ENCODE measurements at places on chromosomes 3 and 15. TPM values are rescaled to one million over a fixed set of nuclear protein-coding genes. Genes with fewer than 3 reads are reported as not detected.

LDHAL6B gene
- not detected for total RNA-seq

RETNLB gene
- total RNA-seq = not detected

DNA sequence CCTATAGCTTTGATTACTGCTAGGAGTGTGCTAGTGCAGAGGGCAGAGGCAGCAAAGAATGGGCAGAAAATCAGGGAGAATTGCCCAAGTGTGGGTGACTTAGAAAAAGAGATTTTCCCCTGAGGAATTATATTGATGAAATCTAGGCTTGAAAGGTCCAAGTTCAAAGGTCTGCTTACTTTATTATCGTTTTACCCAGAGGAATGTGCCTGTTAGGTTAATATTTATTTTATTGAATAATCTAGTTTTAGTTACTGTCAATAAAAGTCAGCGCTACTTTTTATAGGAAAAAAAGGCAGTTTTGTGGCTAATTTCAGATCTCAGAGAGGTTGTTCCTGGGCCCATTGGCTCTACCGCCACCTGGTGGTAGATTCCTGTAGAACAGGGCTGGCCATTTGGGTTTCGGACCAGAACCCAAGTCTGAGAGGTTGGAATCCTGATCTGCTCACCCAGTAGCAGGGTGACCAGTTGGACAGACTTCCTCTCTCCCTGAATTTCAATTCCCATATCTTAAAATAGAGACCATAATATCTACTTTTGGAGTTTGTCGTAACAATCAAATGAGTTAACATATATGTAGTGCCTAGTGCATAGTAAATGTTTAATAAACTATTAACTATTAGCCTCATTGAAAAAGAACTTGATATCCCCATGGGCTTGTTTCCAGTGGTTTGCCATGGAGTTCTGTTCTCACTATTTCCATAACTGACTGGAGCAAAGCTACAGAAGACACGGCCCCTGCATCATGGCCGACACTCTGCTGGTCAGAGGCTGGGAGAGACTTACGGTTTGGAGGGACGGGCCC is 62.7 kb upstream of the ZNF148 start:
- peak; percentile 70 for DNase-seq

- peak; percentile 50 for DNase-seq
Measured at GRCh38 chr3:115512565-115513415, 110.5 kb upstream of the GAP43 start.

PRR23A gene
- not detected for total RNA-seq

DNA sequence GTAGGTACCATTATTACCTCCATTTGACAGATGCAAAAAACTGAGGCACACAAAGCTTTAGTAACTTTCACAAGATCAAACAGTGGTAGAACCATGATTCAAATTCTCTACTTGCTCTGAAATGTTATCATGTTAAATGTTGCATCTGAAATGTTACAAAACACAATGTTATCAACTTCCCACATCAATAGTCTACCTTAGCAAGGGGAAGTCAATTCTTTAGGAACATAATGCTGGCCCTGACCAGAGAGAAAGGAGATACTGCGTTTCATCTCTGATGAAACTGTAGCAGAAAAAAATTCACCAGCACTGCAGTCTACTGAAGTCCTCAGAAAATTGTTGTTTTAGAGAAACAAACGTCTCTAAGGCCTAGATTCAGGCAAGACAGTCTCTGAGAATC is 174.1 kb downstream of the SATB1 start:
- no peak for DNase-seq

- no peak for DNase-seq
Measured at GRCh38 chr3:126017362-126017761, 48.4 kb downstream of the ROPN1B start.

GRCh38 chr15:77839970-77840905 is 207.5 kb upstream of the LINGO1 start:
- no peak for DNase-seq

GRCh38 chr15:90680371-90680935 is 36.7 kb upstream of the BLM start:
- no peak for DNase-seq

DNA sequence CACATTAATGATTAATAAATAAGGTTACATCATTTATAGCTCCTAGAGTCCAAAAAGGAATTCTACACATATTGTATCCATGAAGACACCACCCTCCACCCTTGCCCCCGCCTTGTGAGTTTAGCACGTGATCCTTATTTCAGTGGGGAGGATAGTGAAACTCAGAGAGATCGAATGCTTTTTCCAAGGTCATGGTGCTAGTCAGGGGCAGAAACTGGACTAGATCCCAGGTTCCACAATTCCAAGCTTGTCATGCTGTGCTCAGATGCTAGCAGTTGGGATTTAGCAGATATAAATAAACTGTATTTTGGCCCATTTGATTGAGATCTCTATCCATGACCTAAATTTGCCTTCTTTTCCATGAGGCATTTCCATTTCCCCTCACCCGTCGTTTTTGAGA is 227.4 kb upstream of the THRB start:
- no peak for DNase-seq

DNA sequence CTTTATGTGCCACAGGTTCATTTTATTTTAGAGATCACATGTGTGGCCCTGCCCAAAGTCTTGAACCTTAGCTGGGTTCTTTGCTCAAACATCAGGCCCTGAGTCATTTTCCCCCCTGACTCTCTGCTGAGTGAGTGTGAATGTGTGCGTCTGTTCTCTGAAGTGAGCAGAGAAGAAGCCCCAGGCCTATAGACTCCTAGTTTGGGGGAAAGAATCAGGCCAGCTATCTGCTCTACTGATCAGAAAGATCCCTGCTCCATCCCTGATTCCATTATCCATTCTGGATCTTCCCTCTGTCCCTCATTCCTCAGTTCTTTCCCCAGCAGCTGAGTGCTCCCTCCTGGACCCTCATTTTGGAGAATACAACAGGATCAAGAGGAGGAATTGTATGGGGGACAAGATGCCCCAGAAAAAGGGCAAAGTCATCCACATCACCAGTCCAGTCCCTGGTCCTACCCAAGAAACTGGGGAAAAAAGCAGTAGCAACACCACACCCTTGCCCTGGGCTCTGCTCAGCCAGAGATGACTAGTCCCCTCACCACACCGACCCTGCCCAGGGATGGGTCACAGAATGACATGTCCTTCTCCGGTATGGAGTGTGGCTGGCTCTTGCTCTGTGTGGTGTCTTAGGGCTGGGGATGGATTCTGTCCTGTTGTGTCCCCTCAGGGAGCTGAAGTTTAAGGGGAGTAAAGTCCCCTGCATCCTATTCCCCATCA is 3.2 kb downstream of the DUOX1 start:
- no peak for DNase-seq

CCDC80 gene
- total RNA-seq = not detected

- DNase-seq = no peak
Measured at GRCh38 chr15:39086641-39087040, 494.2 kb upstream of the THBS1 start.

- DNase-seq = no peak
Measured at GRCh38 chr3:61627768-61628185, 66.4 kb downstream of the PTPRG start.

MOBP gene
- not detected for total RNA-seq

- DNase-seq = no peak
Measured at GRCh38 chr3:42690191-42690590, 4.9 kb downstream of the KLHL40 start.

DNA sequence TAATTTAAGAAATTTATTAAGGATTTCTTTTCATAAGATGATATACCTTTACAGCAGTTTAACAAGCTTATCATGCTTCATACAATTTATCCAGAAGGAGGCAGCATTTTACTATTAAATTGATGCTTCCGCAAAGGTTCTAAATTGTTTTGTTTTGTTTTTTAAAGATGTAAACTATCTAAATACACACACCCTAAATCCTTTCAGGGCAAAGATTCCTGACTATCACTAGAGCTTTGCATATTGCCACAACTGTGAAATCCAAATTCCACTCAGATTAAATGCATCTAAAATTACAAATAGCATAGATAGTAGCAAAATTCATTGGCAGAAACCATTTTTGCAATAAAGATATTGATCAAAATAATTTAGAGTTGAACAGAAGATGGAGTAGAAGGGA is 44.5 kb upstream of the CCNL1 start:
- no peak for DNase-seq

SIDT1 gene
- total RNA-seq = 14.6 TPM

GRCh38 chr3:52237657-52238172 is 1.2 kb downstream of the TWF2 start:
- no peak for DNase-seq

DNA sequence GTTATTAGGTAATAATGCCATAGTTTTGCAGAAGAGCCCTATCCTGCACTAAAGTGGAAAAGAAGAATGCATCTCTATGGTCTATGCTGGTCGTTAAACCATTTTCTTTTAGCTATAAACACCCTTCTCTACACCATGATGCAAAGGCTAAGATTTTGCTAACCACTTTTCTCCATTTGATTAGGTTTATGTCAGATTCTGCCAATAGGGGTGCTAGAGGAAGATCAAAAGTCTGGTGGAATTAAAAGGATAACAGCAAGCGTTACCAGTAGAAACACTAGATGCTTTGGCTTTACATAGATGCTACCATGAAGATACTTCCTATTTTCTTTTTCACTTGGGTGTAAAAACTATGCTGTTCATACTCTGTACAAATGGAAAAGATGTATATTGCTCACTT is 669.8 kb upstream of the ARPP21 start:
- no peak for DNase-seq

GTF2A2 gene
- total RNA-seq = 155 TPM

DNA sequence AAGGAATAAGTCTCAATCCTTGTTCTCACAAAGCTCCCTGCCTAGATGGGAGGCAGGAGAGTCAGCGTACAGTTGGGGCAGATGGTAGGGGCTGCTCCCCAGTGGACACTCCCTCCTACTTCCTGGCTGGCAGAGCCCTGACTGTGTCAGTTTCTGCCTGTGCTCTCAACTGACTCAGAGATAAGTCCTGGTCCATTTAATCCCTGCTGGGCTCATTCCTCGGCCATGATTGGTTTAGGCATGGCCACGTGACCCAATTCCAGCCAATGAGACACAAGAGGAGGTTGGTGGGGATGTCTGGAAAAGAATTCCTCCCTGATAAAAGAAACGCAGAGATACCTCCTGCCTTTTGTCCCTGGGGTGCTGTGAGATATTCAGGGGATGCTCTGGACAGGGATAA is 118.1 kb upstream of the SLC6A11 start:
- no peak for DNase-seq

GRCh38 chr3:195895861-195896360 is 12.4 kb downstream of the TNK2 start:
- DNase-seq = peak; percentile 73

DNA sequence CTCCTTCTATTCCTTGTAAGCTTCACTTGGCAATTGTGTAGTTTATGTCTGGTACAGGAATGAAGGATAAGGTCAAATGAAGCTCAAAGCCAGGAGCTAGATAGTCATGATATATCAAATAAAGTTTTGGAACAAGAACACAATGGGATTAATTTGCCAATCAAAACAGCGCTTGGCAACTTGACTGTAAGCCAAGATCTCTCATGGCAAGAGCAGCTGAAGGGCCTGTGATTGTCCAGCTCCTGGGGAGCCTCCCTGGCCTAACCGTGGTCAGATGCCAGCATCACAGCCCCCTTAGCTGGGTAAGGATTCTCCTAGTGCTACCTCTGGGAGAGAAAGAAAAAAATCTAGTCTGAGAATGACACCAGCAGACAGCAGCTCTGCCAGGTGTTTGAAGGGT is 97.2 kb downstream of the LIPC start:
- DNase-seq = no peak

LEKR1 gene
- total RNA-seq = 0.43 TPM

- no peak for DNase-seq
Measured at GRCh38 chr3:97658668-97659285, 105.8 kb upstream of the ARL6 start.

All from activated naive CD4-positive, alpha-beta T cell treated with anti-CD3 and anti-CD28 coated beads for 36 hours (primary cell).